Panc1 (cell line): ENCODE measurements at places on chromosomes 12 and 14. TPM values are rescaled to one million over a fixed set of nuclear protein-coding genes. Genes with fewer than 3 reads are reported as not detected.

IAPP gene
- not detected for total RNA-seq

DLGAP5 gene
- 48.7 TPM for total RNA-seq

AMDHD1 gene
- total RNA-seq, result 0.54 TPM

NXPH4 gene
- total RNA-seq, result 2.1 TPM

SLC38A1 gene
- total RNA-seq, result 127 TPM

TTC5 gene
- total RNA-seq, result 10.0 TPM
